Sigmoid colon (tissue), 7 donors: ENCODE measurements at places on chromosomes 4 and X. TPM values are rescaled to one million over a fixed set of nuclear protein-coding genes. Genes with fewer than 3 reads are reported as not detected.

DNA sequence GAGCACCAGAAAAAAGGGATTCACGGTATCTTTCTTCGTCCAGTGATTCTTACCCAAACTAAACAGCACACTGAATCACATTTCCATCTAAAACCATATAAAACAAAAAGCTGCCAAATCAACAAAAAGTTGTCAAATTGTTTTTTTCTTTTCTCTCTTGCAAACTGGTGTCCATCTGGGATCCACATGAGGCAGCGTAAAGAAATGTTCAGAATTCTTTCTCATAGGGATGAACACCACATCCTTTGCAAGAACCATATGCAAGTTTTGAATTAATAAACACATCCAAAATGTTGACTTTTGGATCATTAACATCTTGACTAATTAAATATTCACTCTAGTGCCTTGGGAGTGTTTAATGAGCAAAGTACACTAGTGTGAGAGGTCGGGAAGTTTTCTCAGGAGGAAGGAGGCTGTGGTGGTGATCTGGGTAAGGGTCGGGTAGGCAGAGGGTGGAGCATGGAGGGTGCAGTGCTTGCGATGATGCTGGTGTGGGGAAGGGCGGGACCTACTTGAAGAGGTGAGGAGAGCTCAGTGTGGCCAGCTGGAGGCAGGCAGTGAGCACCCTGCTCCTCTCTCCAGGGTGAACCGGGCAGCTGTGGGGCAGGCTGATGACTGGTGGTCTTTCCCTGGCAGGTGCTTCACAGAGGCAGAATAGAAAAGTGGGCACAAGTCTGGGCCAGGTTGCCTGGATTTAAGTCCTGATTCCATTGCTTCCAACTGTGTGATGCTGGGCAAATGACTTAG lies 72.8 kb downstream of the NSUN7 start:
- no peak for DNase-seq

- DNase-seq: no peak
Measured at GRCh38 chr4:74682567-74683359, 111.6 kb downstream of the BTC start.

DNA sequence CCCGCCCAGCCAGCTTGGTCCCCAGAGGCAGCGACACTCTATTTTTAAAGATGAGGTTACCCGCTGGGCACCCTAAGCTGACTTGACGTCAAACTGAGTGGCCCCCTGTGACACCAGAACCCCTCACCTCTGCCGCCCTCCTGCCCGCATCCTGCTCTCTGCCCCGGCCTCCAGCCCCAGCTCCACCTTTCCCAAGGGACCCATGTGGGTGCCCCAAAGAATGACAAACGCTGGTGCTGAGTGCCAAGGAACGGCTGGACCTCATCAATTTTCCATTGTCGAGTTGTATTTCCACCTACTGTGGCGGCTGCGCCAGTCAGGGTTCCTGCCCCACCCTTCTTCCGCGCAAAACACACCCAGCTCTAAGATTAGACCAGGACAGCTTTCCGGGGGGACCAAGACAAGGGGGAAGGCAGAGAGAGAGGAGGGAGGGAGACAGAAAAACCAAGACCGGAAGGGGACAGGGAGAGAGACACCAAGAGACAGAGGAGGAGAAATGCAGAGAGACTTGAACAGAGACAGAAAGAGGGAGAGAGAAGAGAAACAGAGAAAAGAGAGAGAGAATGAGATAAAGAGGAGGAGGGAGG lies 2.0 kb downstream of the PRKX start:
- DNase-seq: no peak

- no peak for DNase-seq
Measured at GRCh38 chrX:28638775-28639174, 51.5 kb downstream of the IL1RAPL1 start.

DNA sequence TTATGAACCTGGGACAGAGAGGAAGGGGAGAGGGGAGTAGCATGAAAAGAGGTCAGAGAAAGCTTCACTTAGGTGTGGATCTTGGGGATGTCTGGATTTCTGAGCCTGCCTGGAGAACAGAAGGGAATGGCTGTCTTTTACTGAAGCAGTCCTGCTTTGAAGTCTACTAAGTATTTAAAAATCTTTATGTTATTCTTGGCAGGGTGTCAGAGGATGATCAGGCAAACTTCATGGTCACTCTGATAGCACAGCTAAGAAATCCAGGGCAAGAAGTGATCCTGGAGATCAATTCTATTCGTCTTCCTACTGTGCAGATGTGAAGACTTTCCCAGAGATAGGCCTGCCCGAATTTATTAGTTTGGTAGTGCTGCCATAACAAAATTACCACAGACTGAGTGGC lies 464.4 kb upstream of the BOD1L1 start:
- no peak for DNase-seq

Gene MAGEB2
- total RNA-seq: not detected

Gene MAGEA4
- not detected for total RNA-seq

Gene GYPA
- not detected for total RNA-seq

Gene ZCCHC12
- total RNA-seq: 2.2 TPM

Gene PIN4
- 6.9 TPM for total RNA-seq
